Coronary artery (tissue), 2 donors: ENCODE measurements at places on chromosomes 16 and 17.

- no peak for DNase-seq
Measured at GRCh38 chr17:81727324-81728031, 15.4 kb downstream of the SLC25A10 start.

- DNase-seq = no peak
Measured at GRCh38 chr17:50775926-50776325, 8.6 kb upstream of the ANKRD40CL start.

DNA sequence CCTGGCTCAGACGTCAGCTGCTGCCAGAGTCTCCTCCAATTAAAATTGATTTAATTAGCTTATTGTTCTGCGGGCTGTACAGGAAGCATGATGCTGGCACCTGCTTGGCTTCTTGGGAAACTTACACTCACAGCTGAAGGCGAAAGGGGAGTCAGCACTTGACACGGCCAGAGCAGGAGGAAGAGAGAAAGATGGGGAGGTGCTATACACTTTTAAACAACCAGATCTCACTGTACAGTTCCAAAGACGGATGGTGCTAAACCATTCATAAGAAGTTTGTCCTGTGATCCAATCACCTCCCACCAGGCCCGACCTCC, 1.4 kb upstream of the PRDM7 start:
- no peak for DNase-seq

GRCh38 chr17:75749545-75750389, 15.2 kb downstream of the GALK1 start:
- DNase-seq = peak; percentile 84

DNA sequence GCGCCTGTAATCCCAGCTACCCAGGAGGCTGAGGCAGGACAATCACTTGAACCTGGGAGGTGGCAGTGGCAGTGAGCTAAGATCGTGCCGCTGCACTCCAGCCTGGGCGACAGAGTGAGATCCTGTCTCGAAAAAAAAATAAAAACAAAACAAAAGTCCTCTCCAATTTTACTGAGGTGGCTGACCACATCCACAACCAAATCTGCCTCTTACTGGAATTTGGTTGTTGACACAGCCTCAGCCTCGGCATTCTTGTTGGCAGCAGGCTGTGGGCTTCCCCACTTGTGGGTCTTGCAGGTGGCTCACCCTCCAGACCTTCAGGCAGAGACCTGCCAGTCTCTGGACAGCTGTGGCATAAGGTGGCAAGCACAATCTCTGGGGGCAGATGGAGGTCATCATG, 15.6 kb downstream of the B4GALNT2 start:
- DNase-seq = no peak

DNA sequence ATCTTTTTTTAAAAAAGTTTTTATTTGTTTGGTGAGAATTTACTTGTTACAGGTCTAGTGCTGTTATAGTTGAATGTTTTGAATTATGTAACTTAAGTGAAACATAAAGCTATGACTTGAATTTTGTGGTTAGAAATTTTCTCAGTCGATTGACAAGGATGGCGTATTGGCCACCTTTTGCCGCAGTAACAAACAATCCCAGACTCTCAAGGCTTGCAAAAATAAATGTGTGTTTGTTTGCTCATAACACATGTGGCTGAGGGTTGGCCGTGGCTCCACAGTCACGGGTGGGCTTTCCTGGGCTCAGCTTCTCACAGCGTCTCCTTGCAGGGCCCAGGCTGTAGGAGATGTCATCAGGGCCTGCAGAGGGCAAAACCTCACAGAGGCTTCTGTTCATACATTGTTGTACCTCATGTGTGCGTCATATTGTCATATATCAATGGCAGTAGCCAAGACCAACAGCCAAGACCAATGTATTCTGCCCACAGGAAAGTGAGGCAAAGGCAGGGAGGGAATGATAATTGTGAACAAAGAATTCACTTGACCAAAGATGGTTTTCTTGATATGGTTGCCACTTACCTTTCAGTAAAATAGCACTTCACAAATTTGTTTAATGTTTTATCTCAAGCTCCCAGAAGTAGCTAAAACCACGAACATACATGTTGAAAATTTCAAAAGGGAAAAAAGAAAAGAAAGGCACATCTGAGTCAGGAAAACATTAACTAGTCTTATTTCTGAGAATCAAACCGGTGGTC, 93.5 kb downstream of the WWOX start:
- no peak for DNase-seq

- DNase-seq = no peak
Measured at GRCh38 chr17:39208893-39209292, 8.8 kb downstream of the RPL19 start.

DNA sequence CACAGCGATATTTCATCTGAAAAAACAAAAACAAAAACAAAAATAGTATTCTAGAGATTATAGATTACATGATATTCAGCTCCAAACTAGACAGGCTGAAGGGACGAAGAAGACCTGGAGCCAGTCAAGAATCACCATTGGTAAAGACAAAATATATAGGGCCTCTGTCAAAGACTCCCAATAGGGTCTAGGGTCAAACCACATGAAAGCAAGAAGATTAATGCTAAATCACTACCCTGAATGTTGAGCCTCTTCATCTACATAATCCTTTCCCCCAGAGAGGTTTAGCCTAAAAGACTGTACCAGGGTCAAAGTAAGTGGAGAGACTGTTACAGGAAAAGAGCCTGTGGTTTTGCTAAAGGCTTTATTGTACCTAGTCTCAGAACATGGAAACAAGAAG, 10.8 kb upstream of the NME1 start:
- DNase-seq = no peak

GRCh38 chr16:3983081-3983520, 102.6 kb upstream of the CREBBP start:
- no peak for DNase-seq

DNA sequence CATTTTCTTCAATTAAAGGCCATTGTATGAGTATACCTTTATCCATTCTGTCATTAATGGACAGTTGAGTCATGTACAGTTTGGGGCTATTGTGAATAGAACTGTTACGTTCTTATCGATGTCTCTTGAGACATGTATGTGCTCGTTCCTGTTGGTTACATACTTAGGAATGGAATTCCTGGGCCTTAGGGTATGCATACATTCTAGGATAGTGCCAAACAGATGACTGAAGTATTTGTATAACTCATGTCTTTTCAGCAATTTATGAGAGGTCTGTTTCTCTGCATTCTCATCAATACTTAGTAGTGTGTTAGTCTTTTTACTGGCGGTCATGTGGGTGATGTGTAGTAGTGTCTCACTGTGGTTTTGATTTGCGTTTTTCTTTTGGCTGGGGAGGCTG, 81.2 kb downstream of the USP22 start:
- no peak for DNase-seq

GRCh38 chr16:55559933-55560516, 6.5 kb upstream of the CAPNS2 start:
- no peak for DNase-seq

DNA sequence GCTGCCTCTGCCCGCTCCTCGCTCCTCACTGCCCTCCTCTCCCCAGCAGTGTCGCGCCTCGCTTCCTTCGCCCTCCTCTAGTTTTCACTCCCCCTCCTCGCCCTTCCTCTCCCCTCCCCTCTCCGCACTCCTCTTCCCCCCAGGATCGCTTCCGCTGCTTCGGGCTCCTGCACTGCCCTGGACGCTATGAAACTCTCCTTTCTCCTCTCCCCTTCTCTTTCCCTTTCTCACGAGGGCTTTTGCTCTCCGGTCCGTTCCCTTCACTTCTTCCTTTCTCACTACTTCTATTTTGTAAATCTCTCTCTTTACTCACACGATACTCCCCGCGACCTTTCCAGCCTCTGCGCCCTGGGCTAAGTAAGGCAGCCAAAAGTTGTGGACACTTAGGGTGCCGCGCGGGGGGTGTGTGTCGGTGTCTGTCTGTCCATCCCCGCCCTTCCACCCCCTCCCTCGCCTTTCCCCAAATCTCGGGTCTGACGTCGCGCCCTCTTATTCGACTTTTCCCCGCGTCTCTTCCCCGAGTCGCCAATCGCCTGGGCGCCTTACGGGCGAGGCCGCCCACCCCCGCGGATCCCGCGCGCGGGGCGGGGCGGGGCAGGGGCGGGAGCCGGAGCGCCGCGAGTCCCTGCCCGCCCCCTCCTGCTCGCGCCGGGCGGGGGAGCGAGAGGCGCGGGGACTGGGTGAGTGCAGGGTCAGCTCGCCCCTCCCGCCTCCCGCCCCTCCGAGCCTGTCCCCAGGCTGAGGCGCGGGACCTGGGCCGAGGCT, at the start of gene IRX3:
Gene IRX3, minus strand, starts transcription at position 422 of the 765 bp plus-strand sequence. CDS start 737 bp downstream, outside the sequence.
- DNase-seq = peak; percentile 88

- no peak for DNase-seq
Measured at GRCh38 chr17:48100160-48100559, 1.1 kb downstream of the CBX1 start.

GRCh38 chr17:58097384-58098088, 14.3 kb downstream of the DYNLL2 start:
- DNase-seq = no peak
